Chondrocyte (in vitro differentiated cells): ENCODE measurements at places on chromosomes 1 and 21. TPM values are rescaled to one million over a fixed set of nuclear protein-coding genes. Genes with fewer than 3 reads are reported as not detected.

DNA sequence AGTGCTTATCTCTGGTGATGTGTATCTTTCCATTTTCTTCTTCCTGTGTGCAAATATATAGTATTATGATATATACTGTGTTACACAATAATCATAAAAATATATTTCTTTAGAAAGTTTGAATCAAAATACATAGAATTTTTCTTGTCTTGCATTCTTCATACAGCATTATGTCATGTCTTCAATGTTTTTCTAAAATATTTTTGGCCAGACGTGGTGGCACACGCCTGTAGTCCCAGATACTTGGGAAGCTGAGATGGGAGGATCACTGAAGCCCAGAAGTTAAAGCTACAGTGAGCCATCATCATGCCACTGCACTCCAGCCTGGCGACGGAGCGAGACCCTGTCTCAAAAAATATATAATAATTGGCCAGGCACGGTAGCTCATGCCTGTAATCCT lies 41.6 kb downstream of the IL6R start:
- no peak for DNase-seq

SLC37A1 gene
- 3.5 to 4.8 TPM (median 4.7 TPM) in 3 replicates for total RNA-seq

DNA sequence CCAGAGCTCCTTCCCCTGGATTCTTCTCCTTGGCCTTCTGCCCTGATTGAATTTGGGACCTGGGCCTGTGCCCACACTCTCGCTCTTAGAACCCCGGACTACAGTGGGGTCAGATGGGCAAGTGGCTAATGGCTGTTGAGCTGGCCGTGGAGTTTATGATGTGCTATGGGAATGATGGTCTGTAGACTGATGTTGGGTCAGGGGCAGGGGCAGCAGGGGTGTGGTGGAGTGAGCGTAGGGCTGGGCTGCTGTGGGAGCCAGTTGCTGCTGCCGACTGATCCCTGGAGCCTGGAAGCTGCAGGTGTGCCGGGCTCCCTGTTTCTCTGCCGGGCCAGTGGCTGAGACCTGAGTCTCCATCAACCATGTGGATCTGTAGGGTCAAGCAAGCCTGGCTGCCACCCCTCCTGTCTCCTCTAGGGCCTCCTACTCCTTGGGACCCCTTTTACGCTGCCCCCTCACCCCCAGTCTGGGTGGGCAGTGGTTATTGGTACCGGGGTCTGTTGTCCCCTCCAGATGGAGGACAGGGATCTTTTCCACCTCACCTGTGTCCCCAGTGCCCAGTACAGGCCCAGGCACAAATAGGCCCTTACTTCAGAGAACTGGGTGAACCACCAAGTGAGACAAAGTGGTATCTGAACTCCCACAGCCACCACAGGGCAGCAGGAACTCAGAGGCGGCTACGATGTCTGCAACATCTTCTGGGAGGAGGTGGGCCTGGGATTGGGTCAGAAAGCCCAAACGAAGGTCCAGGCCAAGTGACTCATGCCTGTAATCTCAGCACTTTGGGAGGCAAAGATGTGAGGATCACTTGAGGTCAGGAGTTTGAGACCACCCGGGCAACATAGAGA lies 5.1 kb downstream of the PODN start:
- DNase-seq = peak; percentile 68

PTGS2 gene
- 1.5 to 2.8 TPM (median 2.3 TPM) in 3 replicates for total RNA-seq

- no peak for DNase-seq
These were observed 35.9 kb downstream of the VTCN1 start for GRCh38 chr1:117174851-117175250.
